ENCODE measurements at places on chromosomes 12 and 14. TPM values are rescaled to one million over a fixed set of nuclear protein-coding genes. Genes with fewer than 3 reads are reported as not detected.

The CCNT1 gene
- 21.8 TPM for polyA plus RNA-seq

The RIMKLB gene
- 62.0 TPM for polyA plus RNA-seq

The FGF23 gene
- polyA plus RNA-seq: 0.21 TPM

The KCNMB4 gene
- polyA plus RNA-seq: 14.4 TPM

- DNase-seq: no peak
These were observed 34.9 kb upstream of the MAP1LC3B2 start for GRCh38 chr12:116524311-116524710.

- DNase-seq: no peak
These were observed 451.3 kb downstream of the ZFP36L1 start for GRCh38 chr14:68341411-68342212.

DNA sequence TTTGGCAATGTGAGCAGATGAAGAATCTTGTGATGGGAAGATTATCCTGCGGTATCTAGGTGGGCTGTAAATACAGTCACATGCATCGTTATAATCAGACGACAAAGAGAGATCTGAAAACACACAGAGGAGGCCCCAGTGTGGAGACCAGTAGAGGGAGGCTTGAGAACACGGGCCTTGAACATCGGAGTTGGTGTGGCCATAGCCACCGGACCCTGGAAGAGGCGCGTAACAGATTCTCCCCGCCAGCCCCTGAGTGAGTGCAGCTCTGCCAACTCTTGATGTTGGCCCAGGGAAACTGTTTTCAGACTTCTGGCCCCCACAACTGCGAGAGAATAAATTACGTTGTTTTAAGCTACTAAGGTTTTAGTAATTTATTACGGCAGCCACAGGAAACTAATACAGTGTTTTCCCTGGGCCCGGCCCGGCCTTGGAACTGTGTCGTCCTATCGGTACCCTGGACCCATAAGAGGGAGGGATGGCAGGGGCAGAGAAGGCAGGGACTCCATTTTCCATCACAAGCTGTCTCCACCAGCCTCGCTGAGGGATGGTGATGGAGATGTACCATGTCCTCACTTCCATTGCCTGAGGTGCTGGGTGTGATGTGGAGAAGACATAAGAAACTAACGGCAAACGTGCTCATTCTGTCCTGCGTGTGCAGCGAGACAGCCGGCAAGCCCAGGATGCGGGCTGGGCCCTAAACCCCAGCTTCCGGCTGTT is 91.6 kb downstream of the NTF3 start:
- no peak for DNase-seq

DNA sequence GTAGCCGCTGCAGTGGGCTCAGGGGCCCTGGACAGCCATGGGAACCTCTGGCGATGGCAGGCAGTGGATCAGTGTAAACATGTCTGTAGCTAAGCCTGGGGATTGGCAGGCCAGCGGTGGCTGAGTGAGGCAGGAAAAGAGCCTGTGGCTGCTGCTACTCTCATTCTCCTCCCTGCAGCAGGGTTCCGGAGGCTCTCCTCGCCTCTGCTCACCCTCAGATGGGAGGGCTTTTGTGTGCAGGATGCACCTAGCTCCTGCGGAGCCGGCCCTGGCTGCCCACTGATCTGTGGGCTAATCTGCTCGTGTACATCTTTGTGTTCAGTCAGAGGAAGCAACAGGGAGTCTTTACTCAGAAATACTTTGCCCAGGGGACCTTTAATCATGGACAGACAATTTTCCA is 59.5 kb downstream of the GALNT8 start:
- no peak for DNase-seq

DNA sequence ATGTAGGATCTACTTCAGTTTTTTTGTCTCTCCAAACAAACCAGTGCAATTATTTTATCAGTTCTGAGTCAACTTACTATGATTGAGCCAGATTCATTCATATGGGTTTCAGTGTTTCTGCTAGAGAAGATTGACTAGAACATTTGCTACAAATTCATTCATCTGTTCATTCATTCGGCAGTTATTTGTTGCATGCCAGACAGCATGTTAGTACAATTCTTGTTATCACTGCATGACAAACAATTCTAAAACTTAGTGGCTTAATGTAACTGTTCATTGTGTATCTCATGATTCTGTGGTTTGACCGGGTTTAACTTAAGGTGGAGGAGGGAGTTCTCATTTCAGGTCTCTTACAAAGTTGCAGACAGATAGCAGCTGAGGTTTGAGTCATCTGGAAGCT is 52.3 kb downstream of the POLR3B start:
- DNase-seq: no peak

GRCh38 chr12:132131952-132132351 is 12.2 kb downstream of the DDX51 start:
- no peak for DNase-seq

- no peak for DNase-seq
These were observed 27.4 kb downstream of the GPR65 start for GRCh38 chr14:88032373-88032772.
